Right cardiac atrium (tissue), 5 donors: ENCODE measurements at places on chromosomes 12 and 14.
A peak's percentile ranks its signal among the peaks of the same experiment; 100 is the strongest.

DNA sequence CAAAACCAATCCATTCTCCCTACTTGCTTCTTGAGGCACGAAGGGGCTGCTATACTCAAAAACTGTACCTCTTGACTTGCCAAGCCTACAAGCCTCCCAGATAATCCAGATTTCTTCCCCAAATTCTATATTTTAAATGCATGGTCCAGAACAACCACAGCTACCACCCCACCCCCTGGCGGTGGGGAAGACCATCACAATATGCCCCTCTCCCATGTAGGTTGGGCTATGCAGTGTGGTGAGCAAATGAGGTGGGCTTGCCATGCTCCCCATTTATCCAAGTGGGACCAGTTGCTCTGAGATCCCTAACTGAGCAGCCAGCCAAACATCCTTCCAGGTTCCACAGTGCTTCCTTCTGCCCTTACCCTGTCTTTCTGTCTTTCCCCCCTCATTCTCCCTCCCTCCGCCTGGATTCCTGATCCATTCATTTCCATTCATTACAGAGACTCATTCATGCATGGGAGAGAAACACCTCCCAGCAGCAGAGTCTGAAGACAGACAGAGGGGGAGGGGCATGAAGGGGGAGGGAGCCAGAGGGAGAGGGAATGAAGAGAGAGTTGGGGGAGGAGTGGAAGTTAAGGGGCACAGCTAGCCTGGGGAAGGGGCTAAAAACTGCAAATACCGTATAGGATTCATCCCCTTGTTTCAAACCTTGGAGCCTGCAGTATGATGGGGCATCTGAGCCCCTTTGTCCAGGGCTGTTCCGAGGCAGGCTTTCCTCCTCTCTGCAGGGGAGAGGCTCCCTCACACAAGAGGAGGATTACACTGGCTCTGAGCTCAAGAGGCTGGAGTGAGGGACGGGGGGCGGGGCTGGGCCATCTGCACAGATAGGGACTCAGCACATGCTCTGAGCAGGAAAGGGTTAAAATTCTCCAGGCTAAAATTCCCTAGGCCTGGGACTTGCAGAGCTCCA is 4.4 kb downstream of the ZNF219 start:
- peak; percentile 57 for DNase-seq

DNA sequence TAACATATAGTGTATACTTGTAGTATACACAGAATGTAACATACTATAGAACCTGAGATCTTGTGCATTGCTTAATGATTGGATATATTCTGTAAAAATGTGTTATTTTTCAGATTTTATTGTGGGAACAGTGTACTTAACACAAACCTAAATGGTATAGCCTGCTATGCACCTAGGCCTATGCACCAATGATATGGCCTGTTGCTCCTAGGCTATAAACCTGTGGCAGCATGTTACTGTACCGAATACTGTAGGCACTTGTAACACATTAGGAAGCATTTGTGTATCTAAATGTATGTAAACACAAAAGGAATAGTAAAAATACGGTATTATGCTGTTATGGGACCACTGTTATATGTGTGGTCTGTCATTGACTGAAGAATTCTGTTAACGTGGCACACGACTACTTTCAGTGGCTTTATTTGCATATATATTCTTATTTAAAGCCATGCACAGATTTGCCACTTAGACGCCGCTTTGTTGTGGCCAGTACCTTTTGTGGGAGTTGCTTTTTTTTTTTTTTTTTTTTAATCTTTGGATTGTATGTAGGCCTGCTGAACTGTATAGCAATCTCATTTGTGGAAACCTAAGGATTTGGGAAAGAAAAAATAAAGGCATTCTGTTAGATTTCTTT is 7.4 kb downstream of the PAPOLA start:
- DNase-seq = no peak

GRCh38 chr14:105381446-105382342 is 16.6 kb upstream of the TEX22 start:
- peak; percentile 16 for DNase-seq

DNA sequence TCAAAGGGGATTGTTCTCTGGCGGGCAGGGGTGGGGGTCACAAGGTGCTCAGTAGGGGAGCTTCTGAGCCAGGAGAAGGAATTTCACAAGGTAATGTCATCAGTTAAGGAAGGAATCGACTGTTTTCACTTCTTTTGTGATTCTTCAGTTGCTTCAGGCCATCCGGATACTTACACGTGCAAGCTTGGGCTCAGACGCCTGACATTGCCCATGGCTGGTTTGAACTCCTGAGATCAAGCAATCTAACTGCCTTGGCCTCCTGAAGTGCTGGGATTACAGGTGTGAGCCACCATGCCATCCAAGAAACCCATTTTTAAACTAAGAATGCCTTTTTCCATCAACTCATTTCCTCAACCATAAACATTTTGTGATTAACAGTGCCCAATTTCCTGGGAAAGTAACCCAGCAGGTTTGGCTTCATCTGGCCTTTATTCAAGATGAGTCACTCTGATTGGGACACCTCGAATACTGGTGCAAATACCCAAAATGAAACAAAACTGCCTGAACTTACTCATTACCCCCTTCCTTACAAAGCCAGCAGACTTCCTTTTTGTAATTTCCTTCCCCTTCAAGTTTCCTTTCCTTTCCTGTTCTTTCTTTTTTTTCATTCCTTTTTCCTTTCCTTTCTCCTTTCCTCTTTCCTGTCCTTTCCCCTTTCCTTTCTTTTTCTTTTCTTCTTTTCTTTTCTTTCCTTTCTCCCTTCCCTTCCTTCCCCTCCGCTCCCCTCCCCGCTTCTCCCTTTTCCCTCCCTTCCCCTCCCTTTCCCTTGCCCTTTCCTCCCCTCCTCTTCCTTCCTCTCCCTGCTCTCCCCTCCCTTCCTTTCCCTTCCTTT is 10.2 kb upstream of the RNASE10 start:
- DNase-seq = no peak

DNA sequence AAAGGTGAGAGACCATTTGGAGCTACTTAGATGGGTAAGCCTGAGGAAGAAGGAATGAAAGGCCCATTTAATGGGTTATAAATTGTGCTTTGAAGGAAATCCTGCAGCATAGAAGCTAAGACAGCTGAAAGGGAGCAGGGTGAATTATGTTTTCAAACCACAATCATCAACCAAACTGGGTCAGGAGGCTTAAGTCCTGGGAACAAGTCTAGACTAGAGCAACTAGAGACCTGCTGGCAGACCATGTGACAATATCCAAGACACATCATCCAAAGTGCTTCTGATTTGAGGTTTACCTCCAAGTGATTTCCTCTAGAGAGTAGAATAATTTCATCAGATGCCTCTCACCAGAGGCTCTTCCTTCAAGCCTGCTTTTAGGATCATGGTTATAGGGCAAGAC is 53.7 kb downstream of the MAP3K9 start:
- DNase-seq = no peak

DNA sequence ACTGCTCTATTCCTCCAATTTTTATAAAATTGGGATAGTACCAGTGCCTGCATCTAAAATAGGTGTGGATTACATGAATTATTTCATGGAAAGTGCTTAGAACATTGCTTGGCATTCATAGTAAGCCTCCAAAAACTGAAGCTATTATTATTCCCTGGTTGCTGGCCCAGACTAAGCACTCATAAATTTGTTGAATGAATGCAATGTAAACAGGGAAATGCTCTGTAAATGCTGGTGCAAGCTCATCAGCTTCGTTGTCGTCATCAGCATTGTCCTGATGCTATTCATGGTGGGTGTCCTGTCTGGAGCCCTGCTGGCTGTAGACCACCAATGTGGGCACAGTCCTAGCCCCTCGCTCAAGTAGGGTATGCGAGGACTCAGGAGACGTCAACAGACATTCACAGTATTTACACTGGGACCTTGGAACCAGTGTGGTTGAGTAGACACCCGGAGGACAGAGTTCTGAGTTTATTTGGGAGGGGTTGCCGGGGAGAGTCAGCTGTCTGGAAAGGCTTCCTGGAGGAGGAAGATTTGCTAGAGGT is 16.5 kb downstream of the BDKRB2 start:
- DNase-seq = no peak
